Kidney epithelial cell (primary cell): ENCODE measurements at places on chromosomes 4 and X. TPM values are rescaled to one million over a fixed set of nuclear protein-coding genes. Genes with fewer than 3 reads are reported as not detected.

Gene DKK2
- not detected in 2 replicates for total RNA-seq

Gene INTS6L
- 3.0 and 3.5 TPM in 2 replicates for total RNA-seq

Gene GSX2
- total RNA-seq, result not detected in 2 replicates

Gene BEND4
- 0.07 and 0.13 TPM in 2 replicates for total RNA-seq

Gene CCDC158
- 0.34 and 0.84 TPM in 2 replicates for total RNA-seq

DNA sequence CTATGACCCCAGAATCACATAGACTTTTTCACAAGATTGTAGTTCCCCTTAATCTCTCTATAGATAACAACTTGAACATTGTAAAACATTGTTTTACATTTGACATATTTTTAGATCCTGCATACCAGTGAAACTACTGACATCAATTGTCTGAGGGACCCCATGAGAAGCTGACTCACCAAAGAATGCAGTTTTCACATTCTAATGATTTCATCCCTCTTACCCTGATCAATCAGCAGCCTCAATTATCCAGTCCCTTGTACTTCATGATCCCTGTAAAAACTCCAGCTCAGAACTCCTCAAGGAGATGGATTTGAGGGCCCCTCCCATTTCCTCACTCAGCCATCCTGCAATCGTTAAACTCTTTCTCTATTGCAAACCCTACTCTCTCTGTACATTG, 411.0 kb upstream of the NDST3 start:
- DNase-seq, result no peak

DNA sequence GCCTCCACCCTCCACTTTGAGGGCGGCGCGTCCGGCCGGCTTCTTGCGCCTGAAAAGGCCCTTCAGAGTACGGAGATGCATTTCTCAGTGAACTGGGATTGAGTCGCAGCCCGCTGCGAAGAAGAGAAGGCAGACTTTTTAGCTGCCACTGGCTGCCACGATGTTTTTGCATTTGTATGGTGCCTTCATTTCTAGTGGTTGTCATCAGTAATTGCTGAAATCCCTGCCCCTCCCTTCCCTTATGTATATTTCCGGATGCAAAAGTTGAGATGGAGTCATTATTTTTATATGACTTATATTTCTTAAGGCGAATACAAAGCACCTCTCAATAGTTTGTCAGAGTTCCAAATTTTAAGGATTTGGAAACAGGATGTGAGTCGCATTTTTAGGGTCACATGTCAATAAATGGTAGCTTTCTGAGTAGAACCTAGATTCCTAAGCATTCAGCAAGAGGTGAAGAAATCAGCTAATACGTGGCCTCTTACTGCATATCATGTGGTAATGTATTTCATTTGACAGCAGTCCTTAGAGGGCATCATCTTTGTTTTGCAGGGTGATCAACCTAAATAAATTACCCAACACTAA, 658 bp downstream of the ATP6AP2 start:
- DNase-seq, result no peak

GRCh38 chr4:119932277-119932676, 134.4 kb downstream of the MAD2L1 start:
- DNase-seq, result no peak

GRCh38 chr4:75037252-75037651, 104.3 kb downstream of the PARM1 start:
- DNase-seq, result no peak

DNA sequence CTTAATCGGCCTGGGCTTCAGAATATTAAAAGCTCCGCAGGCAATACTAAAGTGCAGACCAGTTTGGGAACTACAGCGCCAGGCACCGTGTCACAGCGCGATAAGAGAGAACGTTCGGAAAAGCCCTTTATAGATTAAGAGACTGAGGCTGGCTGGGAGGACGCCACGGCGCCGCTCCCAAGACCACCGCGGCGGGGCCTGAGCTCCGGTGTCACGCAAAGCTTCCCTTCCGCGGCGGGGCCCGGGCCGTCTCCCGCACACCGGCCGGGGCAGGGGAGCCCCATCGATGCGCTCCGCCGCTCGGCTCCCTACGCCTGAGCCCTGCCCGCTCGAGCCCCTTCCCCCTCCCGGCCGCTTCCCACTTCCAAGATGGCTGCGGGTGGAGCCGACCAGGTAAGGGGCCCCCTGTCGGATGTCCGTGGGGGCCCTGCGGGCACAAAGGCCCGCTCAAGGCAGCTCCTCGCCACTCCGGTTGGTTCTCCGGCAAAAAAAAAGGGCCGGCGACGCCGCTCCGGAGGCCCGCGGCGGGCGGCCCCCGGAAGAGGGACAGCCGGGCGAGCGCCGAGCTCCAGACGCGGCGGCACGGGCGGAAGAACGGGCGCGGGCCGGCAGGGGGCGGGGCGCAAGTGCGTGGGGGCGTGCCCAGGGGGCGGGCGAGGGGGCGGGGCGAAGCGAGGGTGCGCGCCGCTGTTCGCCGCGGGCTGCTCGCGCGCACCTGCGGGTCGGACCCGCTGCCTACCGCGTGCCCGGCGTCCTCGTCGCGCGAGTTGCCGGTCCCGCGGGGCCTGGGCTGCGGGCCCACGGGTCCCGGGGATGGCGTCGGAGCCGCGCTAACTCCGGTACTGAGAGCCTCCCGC, at the start of gene TBC1D14:
Gene TBC1D14 (plus strand): TSS at position 714 of the 857 bp plus-strand sequence. CDS start 13,564 bp downstream, outside the sequence.
- DNase-seq, result no peak

DNA sequence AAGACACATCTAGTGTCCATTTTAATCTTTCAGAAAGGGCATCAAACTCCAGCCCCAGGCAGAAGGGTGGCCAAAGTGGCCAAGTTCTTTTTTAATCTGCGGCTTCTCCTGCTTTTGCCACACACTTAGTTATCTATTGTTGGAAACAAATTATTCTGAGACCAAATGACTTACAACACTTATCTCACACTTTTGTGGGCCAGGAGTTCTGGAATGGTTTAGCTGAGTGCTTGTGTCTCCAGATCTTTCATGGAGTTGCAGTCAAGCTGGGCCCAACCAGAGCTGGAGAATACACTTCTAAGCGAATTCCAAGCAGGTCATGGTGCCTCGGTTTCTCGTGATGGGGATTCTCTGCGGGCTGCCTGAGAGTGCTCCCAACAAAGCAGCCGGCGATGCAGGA, 4.0 kb downstream of the TXK start:
- DNase-seq, result no peak

- DNase-seq, result no peak
Measured at GRCh38 chr4:90328558-90328957, 201.4 kb downstream of the CCSER1 start.

GRCh38 chrX:3006495-3006894, at the start of gene ARSH:
Gene ARSH, plus strand, starts transcription at chrX:3006546. Its CDS starts 67 bp downstream, at chrX:3006613.
- DNase-seq, result no peak

- peak; percentile 28 for DNase-seq
Measured at GRCh38 chr4:182103614-182104319, 139.4 kb upstream of the TENM3 start.

GRCh38 chrX:46841346-46841745, 4.5 kb downstream of the RP2 start:
- no peak for DNase-seq
